ENCODE measurements at places on chromosomes 11 and 22.

DNA sequence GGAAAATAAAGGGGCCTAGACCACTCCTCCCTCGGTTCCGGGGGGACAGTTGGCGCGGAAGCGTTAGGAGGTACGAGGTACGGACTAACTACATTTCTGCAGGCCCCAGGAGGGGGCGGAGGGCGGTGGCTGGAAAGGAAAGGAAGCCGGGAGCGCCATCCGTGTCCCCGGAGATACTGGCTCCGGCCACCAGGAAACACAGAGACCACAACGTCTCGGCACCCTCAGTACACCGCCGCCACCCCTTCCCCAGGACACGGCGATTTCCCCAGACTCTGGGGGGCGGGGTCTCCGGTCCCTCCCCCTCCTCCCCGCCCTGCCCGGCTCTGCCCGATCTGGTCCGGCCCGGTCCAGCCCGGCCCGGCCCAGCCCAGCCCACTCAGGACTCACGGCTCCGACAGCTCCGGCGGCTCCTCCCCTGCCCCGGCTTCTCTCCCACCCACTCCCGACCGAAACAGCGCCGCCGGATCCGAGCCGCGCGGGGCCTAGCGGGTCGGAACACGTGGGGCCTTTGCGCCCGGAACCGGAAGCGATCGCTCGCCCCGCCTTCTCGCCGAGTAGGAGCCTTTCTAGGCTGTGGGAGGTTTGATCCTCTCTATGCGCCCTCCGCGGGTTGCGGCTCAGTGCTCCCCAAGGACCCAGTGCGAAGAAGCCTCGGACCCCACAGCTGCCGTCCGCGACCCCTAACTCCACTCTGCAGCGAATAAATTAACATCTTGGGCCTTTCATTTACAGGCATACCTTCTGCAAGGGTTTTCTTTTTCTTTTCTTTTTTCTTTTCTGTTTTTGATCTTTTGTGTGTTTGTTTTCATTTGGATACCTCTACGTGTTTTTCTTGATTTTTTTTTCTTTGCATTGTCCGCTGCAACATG, at the start of gene ZNF202:
Gene ZNF202, minus strand, starts transcription at position 502 of the 872 bp plus-strand sequence. CDS start 10,772 bp downstream, outside the sequence.
- peak; percentile 82 for DNase-seq

DNA sequence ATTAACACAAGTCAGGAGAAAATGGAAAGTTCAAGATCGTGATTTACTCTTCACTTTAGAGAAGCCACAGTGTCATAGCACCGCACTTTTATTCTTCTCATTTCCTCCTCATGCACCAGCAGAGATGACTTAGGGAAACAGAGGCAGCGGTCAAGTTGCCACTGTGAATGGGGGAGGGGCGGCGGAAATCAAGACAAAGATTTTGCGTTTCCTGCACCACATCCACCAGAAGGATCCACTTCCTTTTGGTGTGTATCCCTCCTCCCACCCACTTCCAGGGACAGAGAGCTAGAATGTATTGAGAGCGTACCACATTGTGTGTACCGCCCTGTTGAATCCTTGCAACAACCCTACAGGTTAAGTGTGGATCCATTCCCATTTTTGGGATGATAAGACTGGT, 21.8 kb downstream of the TSPAN18 start:
- no peak for DNase-seq

DNA sequence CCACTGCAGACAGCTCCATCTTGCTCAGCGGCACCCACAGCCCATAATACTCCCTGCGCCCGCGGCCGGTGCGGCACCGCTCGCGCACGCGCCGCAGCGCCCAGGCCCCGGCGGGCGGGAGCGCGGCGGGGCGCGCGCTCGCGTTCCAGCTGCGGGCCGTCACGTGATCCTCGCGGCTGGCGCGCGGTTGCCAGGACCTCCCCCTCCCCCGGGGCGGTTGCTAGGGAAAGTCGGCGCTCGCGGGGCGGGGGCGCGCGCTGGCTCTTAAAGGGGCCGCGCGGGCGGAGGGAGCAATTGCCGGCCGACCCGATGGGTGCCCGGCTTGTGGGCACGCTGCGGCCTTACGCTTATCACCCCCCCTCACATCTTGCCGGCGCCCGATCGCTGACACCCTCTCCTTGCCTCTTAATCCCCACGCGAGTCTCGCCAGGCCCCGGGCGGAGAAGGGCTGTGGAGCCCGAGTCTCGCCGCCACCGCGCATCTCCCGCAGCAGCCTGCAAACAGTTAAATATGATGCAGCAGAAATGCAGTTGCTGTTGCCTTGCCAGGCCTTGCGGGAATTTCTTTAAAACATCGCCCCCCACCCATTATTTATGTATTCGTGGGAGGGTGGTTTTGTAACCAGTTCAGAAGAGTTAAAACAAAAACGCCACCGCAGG, at the start of gene CBX6:
Gene CBX6, minus strand, starts transcription at position 45 of the 659 bp plus-strand sequence. Its CDS starts 26 bp downstream, at position 19.
- DNase-seq = peak; percentile 90

- no peak for DNase-seq
Measured at GRCh38 chr11:35914816-35915215, 29.0 kb upstream of the LDLRAD3 start.

- DNase-seq = no peak
Measured at GRCh38 chr11:110087812-110088534, 5.2 kb upstream of the ZC3H12C start.

DNA sequence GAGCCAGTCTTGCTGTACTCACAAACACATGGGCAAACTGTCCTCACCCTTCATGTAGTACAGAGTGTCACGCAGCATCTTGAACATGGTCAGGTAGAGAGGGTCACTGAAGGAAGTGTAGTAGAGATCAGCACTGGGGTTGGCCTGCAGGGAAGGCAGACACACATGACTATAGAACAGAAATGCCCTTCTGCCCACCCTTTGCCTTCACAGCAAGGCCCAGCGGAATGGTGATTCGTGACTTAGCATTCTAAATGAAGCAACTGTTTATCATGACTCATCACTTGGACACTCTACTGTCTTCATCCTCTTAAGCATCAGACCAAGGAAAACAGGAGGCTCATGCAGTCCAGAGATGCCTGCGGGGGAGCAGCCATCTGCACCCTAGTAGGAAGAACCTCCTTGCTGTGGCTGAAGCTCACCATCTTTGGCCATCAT, 33.4 kb downstream of the SERPIND1 start:
- DNase-seq = no peak

GRCh38 chr11:10641177-10641911, 52.2 kb downstream of the IRAG1 start:
- DNase-seq = no peak

GRCh38 chr22:30968015-30968923, at the start of gene MORC2:
Gene MORC2 (minus strand): TSS chr22:30968774. CDS start chr22:30967889, 885 bp downstream.
- no peak for DNase-seq

DNA sequence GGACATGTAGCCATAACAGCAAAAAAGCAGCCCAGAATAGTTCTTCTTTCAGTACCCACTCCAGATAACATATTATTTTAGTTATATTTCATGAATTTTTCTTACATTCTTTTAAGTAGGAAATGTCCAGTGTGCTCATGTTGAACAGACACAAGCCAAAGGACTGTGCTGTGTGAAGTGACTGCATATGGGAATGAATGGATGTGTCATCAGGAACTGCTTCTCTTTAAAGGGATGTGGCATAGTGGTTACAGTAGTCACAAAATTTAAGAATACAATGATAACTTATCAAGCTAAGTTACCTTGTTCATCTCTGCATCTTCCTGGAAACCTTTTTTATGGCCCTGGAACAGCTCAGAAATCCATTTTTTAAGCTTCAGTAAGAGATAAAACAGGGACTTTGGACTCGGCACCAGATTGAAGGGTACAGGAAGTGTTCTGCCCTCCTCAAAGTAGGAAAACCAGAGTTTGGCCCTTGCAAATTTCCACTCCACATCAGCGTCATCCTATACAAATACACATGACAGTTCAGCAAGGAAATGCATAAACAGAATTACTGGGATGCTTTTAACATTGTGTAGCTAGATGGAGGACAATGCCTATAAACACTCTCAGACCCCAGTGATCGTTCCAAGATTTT, 112.8 kb downstream of the TRPC6 start:
- DNase-seq = no peak
